ENCODE measurements at places on chromosomes 11 and 22.
A peak's percentile ranks its signal among the peaks of the same experiment; 100 is the strongest.

- DNase-seq = no peak
Measured at GRCh38 chr22:29701155-29701999, 18.4 kb upstream of the CABP7 start.

- DNase-seq = no peak
Measured at GRCh38 chr11:2867722-2868505, 17.7 kb downstream of the CDKN1C start.

DNA sequence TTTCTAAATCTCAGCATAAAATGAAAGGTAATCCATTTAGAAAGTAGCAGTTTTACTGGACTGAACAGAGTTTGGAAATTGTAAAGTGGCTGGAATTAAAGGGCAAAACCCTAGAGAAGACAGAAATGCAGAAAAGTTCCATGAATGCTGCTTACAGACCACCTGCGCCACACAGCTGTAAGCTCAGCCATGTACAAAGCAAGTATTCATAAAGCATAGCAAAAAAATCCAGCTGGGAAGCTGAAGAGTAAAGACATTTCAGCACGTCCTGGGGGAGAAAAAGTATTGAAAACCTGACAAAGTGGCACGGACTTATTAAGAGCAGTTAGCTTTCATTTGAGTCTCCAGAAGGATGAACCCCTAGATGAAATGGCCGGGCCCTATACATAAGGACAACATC lies 220.1 kb upstream of the CNTN5 start:
- no peak for DNase-seq

GRCh38 chr22:44107340-44107739 lies 73.4 kb upstream of the PARVG start:
- DNase-seq = no peak

GRCh38 chr11:26700574-26701235 lies 21.2 kb downstream of the SLC5A12 start:
- no peak for DNase-seq

GRCh38 chr22:37519268-37520195 lies at the start of gene CARD10:
TSS of gene CARD10 (minus strand) at chr22:37519415. CDS start at chr22:37519200, 215 bp downstream.
- no peak for DNase-seq

DNA sequence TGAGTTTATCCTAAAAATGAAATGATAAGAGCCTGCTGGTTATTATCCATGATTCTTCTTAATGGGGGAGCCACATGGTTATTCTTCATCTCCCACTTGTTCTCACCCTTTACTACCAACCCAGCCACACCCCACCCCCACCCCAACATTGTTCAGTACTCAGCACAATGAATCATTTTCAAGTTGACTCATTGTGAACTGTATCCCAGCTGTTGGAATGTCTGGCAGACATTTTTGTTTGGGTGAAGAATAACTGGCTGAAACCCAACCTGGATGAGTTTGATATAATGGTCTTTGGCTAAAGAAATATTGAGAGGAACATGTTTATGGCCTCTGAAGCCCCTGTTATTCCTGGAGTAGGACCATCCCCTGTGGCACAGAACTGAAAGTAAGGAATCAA lies 136.2 kb downstream of the ELP4 start:
- DNase-seq = no peak

DNA sequence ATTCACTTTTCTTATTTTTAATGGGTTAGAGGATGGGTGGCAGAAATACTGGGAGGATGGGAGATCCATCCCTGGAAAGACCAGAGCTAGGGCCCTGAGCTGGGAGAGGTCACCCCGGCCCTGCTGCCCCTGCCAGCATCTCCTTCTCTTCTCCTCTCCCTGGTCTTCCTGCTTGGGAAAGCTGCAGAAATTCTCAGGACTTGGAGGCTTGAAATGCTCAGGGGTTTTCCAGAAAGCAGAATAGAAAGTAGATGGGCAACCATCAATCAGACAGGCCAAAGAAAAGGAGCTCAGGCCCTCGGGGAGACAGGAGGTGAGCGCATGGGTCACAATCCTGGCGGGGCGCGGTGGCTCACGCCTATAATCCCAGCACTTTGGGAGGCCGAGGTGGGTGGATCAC lies 1.5 kb downstream of the APOBEC3H start:
- no peak for DNase-seq

- no peak for DNase-seq
Measured at GRCh38 chr11:64056213-64056785, 20.6 kb downstream of the FLRT1 start.

GRCh38 chr22:17559188-17559587 lies 4.1 kb upstream of the SLC25A18 start:
- no peak for DNase-seq

- no peak for DNase-seq
Measured at GRCh38 chr11:130034236-130034635, 31.6 kb upstream of the PRDM10 start.

DNA sequence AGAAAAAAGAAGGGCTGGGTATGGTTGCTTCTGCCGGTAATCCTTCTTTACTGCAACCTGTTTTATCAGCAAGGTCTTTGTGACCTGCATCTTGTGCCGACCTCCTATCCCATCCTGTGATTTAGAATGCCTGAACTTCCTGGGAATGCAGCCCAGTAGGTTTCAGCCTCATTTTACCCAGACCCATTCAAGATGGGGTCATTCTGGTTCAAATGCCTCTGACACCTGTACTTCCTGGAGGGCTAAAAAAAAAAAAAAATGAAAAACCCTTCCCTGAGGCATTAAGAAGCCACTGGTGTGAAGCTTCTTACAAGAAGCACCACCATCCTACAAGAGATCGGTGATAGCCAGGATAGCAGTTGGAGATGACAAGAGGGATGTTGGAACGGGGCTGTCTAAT lies 54.6 kb upstream of the TREH start:
- no peak for DNase-seq

GRCh38 chr11:122692444-122692843 lies 36.9 kb downstream of the UBASH3B start:
- DNase-seq = no peak

- DNase-seq = peak; percentile 58
Measured at GRCh38 chr11:114075891-114076441, 16.5 kb downstream of the ZBTB16 start.

GRCh38 chr11:46296528-46297448 lies 19.3 kb downstream of the CREB3L1 start:
- DNase-seq = no peak

GRCh38 chr11:125505492-125506080 lies 9.5 kb upstream of the FEZ1 start:
- no peak for DNase-seq

DNA sequence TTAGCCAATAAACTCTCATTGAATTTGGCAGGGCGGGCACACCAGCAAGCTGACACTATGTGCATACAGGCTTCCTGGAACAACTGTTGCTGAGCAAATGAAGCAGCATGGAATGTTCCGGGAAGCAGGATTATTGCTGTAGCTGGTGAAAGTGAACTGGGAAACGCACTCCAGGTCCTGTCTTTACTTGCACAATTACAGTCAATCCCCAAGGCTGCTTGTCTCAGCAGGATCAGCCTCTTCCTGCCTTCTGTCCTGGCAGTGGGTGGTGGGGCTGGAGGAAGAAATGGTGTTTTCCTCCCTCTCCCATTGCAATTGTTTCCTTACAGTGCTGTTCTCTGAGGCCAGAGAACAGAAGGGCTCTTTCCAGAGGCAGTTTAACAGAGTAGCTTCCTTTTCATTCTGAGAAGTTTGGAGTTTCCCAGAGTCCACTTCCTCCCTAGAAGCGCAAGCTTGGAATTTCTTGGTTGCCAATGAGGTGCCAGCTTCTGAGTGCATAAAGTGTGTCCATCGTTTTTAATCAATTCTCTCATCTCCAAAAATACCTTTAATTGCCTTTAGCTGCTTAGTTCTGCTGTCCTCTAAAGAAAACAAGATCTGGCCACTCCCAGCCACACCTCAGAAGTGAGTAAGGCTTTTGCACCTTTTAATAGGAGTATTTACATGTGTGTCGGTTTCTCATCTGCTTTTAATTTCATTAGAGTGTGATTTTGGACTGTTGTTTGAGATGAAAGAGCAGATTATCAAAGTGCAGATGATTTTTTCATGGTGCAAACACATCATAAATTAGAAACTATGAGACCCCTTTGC lies 19.9 kb downstream of the CD44 start:
- DNase-seq = no peak

DNA sequence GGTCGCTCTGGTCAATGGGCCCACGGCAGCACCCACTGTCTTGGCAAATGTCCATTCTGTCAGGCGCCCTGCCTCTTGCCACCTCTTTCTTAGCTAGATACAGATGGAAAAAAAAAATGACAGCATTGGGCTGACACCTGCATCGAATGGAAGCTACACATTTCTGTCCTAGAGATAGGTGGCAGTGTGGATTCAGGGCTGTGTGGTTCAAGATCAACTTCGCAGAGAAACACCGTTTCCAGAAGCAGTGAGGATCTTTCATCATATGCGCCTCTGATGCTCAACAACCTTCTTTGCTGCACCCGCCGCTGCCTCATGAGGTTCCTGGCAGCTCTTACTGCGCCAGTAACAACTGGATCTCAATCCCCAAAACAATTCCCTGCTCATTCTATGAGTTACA lies 236.3 kb downstream of the KIRREL3 start:
- no peak for DNase-seq

DNA sequence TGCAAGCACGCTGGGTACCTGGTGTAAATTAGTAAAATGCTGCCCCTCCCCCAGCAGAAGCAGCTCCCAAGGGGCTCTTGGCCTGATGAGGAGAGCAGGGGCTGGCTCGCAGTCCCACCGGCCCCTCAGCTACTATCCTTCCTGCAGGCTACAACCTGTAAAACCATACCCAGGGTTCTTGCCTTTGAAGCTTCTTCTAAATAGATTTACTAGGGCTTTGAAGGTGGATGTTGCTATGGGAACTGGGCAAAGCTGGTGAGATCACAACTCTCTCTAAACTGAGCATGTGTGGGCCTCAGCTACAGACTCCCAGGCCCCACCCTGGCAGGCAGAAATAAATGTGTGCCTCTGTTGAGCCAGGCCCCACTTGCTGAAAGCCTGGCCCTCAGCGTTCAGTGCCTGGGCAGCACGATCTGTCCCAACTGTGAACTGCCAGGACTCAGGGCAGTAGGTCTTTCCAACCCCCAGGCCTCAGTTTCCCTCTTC lies 18.5 kb downstream of the CD5 start:
- no peak for DNase-seq

DNA sequence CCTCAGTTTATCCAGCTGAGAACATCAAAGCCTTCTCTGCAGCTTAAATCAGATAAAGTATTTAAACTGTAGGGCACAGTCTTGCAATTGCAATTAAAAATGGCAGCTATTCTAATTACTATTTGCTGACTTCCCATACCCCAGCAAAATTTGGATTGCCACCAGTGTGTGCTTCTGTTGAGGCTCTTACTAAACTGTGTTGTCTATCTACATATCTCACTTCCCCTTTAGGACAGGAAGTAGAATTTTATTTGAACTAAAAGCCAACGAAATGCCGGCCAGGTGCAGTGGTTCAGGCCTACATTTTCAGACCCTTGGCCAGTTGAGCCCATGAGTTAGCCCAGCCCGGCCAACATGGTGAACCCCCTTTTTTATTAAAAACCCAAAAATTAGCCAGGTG lies 7.1 kb downstream of the SAA4 start:
- DNase-seq = no peak

- no peak for DNase-seq
Measured at GRCh38 chr11:77085652-77086051, 17.0 kb upstream of the OMP start.

GRCh38 chr11:60164550-60165075 lies 18.3 kb downstream of the MS4A6A start:
- DNase-seq = no peak

- peak; percentile 62 for DNase-seq
Measured at GRCh38 chr11:10459029-10459970, 4.2 kb downstream of the AMPD3 start.

GRCh38 chr11:69496631-69497220 lies 15.3 kb downstream of the LINC01488 start:
- no peak for DNase-seq

DNA sequence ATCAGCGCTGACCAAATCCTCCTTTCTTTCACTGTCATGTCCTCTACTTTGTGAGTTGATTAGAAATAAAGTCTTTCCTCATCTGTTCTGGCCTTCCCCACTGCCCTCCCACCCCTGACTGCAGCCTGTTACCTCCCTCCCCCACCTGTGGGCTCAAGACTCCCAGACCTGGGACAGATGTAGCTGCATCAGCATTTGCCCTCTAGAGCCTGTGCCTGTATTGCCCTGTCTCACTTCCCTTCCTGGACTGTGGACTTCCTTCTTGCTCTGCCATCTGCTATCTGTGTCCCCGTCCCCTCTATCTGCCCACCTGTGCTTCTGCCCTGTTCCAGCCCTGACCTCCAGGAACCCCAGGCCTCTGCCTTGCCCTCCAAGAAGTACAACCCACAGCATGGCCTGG lies 122.5 kb downstream of the GALNT18 start:
- DNase-seq = no peak

- DNase-seq = no peak
Measured at GRCh38 chr22:48450188-48450825, 1377.4 kb downstream of the BRD1 start.

DNA sequence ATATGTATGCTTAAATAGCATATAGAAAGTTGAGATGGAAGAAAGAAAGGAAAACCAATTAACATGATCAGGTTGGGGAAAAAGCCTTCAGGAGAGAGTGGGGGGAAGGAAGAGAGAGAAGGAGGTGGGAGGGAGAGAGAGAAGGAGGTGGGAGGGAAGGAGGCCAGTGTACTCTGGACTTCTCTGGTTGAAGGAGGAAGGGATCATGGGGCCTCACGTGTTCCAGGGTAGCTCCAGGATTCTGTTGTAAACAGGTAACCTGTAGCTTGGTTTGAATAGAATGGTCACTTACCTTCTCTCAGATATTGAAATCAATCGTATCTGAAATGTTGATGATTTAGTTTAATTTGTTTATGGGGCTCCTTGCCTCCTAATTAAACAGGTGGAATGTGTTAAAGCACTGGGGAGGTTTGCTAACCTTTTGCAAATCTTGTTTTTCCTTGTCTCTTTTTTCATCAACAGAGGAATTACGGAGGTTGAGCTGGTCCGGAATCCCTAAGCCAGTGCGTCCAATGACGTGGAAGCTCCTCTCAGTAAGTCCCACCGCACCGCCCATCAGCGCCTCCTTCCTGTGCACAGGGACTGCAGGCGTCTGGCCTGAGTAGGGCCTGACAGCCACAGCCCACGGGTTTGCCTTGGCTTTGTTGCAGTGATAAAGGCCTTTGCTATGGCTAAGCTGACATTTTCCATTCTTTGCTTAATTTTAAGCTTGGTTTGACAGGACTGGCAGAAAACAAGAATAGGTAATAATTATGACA lies 115.9 kb downstream of the TBC1D22A start:
- no peak for DNase-seq

GRCh38 chr11:120236169-120237107 lies 3.5 kb upstream of the POU2F3 start:
- no peak for DNase-seq

GRCh38 chr11:125594958-125595357 lies 2.3 kb downstream of the STT3A start:
- no peak for DNase-seq

DNA sequence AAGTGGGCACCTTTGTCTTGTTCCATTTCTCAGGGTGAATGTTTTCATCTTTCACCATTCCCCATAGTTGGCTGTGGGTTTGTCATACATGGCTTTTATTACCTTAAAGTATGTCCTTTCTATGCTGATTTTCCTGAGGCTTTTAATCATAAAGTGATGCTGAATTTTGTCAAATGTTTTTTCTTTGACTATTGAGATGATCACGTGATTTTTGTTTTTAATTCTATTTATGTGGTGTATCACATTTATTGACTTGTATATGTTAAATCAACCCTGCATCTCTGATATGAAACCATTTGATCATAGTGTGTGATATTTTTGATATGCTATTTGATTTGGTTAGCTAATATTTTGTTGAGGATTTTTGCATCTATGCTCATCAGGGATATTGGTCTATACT lies 216.4 kb upstream of the FAT3 start:
- DNase-seq = no peak

Measured in stimulated activated naive CD8-positive, alpha-beta T cell treated with anti-CD3 and anti-CD28 coated beads, Interleukin-15, Interleukin-2, amounts not matched to agents 100 U/mL and 50 U/mL, for 24 hours (primary cell).